ENCODE measurements at places on chromosomes 2 and 18.

DNA sequence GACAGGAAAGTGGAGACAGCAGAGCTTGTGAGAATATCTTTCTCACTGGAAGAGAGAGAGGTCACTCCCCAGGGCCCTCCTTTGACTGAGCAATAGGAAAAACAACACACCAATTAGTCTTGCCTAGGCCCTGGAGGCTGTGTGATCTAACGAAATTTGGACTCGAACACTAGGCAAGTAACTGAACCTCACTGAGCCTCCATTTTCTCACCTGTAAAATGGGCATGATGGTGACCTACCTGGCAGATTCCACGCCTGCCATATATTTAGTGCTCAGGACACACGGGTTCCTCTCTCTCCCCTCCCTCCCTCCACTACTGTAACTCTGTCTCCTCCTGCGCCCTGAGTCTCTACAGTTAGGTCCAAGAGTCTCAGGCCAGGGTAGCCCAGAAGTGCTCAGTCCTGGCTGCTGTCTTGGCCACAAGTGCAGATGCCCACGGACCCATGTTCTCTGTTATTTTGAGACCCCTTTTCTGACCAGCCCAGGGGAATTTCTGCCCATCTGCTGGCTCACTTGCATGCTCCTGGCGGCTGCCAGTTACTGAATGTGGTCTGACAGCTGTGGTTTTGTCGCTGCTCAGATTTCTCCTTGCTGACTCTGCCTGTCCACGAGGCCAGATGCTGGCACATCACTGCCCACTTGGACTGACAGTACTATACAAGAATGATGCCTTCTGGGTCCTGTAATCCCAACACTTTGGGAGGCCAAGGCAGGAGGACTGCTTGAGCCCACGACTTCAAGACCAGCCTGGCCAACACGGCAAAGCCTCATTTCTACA is 9.6 kb upstream of the GIGYF2 start:
- no peak for DNase-seq

DNA sequence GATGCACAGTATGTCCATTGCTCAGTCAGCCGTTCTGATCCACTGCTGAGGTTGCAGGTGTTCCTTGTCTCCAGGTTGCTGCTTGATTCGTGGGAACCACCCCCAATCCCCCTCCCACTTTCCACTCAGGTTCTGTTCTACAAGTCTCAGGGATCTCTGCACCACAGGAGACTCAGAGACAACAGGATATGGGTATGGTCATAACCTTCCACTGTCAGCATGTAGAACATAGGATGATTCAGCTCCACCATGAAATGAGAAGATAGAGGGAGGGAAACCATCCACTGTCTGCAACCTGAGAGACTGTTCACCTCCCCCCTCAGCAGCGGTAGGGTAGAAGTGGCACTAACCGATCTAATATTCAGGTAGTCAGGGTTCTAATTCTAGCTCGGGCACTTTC is 19.0 kb upstream of the KLF7 start:
- no peak for DNase-seq

GRCh38 chr18:74459889-74460288 is 2.8 kb upstream of the DIPK1C start:
- DNase-seq, result no peak

DNA sequence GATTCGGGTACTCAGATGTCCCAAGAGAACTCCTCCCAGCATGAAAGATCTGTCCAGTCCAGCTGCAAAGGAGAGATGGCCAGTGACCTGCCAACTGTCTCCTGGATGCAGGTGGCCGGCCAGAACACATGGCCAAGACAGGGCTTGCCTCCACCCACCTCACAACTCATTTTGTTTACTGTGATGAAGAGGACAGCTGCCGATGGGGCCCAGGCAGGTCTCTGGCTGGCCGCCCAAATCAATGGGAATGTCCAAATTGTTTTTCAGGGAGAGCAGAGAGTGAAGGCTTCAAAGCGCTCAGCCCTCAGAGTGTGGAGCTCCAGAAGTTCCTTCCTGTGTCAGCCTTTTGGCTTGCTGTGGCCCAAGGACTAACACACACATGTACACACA is 41.9 kb downstream of the FOSL2 start:
- DNase-seq, result no peak

DNA sequence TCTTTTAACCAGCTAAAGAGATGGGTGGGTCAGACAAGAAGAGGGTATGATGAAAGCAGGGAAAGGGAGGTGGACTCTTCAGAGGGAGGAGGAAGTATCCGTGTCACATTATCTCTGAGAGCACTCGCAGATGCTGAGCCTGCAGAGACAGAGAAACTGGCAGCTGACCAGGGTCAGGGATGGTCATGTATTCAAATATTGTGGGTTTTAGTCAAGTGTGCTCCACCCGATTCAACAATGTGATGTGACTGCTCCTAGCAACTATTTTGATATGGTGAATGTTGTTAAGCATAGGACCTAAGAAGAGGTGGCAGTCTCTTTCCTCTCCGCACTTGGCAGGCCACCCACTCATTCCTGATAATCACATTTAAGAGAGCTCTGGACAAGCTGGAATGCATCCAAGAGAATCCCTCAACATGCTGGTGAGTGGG is 1.3 kb upstream of the CLIP4 start:
- peak; percentile 76 for DNase-seq

DNA sequence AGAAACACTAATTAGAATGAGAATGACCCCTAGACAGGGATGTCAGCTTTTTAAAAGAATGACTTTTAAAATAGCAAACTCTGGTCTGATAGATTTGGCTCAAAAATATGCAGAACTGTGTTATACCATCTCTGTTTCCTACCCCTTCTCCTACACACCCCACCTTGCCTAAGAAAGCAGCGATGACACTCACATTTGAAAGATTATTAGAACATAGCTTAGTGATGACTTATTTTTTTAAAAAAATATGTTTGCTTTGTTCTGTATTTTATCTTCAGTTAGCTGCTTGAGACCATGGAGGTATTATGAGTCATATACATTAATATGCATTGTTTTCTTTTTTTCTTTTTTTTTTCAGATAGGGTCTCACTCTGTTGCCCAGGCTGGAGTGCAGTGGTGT is 176.7 kb upstream of the TPO start:
- peak; percentile 17 for DNase-seq

GRCh38 chr2:238345297-238345968 is 25.1 kb downstream of the TRAF3IP1 start:
- DNase-seq, result no peak

DNA sequence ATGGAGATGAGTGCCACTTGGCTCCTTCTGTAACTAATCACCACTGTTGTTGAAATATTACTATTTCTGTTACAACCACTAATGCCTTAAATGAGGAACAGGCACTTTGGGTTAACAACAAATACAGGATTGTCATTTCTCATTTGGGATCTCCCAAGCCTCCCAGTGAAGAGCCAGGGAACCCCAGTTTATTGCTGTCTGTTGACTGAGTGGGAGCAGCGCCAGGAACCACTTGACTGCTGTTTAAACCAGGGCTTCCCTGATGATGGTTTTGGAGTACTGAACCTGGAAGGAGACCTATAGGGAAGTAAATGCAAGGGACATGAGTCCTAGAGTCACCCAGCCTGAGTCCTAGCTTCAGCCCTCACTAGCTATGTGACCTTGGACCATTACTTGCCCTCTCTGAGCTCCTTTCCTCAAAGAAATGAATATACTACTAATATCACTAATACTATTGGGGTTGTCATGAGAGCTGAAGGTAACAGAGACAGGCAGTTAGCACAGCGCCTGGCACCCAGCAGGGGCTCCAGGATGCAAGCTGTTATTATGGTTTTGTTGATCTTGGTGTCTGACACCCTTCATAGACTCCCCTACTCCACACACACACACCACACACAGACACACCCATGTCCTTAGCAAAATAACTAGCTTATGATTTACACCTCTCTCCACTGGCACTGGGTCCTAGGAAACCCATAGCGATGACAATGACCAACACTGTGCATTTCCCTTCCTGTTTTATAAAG is 104.2 kb upstream of the FZD7 start:
- no peak for DNase-seq

- DNase-seq, result peak; percentile 67
Observed at GRCh38 chr2:157087373-157088002, 170.0 kb upstream of the GALNT5 start.

GRCh38 chr2:222895144-222895543 is 34.3 kb downstream of the ACSL3 start:
- DNase-seq, result no peak

DNA sequence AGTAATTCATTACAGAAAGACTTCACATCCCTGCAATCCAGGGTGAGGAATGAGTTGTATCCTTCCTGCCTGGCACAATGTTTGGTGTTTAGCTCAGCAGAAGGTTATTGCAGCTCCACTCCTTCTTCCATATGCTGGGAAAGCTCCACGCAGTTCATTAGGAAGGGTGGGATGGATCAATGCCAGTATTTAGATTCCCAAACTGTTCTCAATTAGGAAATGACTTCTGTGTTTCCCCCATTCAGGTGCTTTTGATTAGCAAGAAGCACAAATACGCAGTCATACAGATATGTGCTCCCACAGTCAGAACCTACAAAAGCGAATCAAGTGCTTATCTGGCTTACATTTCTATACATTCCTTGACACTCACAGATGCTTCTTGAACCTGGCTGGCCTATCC is 340.6 kb downstream of the NYAP2 start:
- peak; percentile 19 for DNase-seq

- no peak for DNase-seq
Observed at GRCh38 chr2:39421354-39421753, 15.7 kb downstream of the MAP4K3 start.

DNA sequence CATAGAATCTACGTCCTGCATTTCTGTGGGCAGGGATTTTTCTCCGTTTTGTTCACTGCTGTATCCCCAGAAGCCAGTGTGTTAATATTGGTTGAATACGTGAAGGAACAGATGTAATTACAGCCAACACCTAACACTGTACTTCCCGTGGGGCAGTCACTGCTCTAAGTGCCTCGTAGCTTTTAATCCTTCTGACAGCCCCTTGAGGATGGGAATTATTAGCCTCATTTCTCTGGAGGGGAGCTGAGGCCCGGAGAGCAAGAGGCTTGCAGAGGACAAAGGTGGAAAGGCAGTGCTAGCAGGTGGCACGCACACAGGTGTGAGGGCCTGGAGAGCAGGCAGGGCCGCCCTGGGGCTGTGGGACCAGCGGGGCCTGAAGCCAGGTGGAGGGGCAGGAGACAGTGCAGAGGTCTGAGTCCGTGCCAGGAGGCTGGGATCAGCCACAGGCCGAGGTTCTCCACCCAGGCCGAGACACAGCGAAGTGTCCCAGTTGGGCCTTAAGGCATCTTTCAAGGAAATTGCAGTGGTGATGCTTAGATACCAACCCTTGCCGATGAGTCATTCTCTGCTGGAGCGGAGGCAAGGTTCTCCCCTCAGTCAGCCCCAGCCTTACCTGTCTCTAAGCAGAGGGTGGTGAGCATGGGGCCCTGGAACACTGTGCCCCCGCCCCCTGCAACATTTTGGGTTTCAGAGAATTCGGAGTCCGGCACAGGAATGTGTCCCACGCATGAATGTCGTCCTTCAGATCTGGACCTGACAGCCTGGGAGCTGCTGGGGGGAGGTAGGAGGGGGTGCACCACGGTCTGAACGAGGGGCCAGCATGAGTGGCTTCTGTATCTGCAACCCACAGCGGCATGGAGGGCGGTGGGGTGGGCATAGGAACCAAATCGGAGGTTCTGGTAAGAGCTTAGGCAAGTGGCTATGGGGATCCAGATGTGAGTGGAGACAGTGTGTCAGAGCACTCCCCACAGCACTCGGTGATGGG is 122.6 kb downstream of the GBX2 start:
- no peak for DNase-seq

- DNase-seq, result peak; percentile 30
Observed at GRCh38 chr18:9577361-9577760, 37.0 kb downstream of the PPP4R1 start.

DNA sequence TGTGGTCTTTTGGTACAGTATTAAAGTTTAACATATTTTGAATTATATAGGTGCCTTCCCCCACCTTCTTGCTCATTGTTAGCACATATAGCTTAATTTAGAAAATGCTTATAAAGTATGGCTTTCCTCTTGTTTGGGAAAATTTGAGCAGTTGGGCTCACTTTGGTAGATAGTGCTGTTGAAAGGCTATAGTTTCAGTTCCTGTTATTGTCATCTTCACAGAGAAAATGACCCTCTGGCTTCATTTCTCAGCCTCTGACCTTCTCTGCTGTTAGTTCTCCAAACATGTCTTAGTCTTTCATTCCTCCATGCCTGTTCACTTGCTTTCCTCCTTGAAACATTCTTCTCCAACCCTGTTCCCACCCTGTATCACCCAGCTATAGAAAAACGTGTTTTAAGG is 200.6 kb downstream of the WDR7 start:
- no peak for DNase-seq

- DNase-seq, result no peak
Observed at GRCh38 chr18:13527730-13528129, 198.6 kb downstream of the FAM210A start.

GRCh38 chr18:58863539-58864145 is 1.0 kb upstream of the ZNF532 start:
- peak; percentile 52 for DNase-seq

GRCh38 chr2:3575534-3576262 is 638 bp downstream of the RPS7 start:
- DNase-seq, result no peak

- peak; percentile 38 for DNase-seq
Observed at GRCh38 chr18:22504251-22505030, 86.7 kb upstream of the CTAGE1 start.

GRCh38 chr2:112000399-112001135 is 54.5 kb upstream of the TMEM87B start:
- no peak for DNase-seq

DNA sequence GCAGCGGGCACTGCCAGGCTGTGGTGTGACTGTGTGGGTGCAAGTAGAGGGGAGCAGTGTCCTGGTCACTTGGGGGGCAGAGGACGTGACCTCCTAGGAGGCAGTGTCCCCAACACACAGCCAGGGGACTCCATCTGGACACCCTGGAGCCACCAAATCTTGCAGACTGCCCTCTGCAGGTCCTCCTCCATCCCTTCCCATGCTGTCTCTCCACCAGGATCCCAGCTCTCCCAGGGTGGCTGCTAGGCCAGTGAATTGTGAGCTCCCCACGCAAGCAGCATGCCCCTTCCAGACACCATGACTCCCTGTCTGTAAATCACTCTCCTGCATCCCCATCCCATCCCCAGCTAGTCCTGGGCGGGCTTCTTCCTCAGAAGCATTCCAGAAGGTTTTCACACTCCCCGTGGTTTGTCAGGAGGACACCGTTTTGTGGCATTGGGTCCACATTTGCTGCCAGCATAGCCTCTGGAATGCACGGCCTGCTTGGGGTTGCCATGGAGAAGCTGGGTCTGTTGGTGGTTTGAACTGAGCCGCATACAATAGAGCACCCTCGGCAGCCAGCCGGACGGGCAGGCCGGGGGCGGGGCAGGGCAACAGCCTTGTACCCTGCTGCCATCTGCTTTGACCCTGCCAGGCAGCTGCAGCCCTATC is 210.7 kb downstream of the KLHL29 start:
- DNase-seq, result peak; percentile 86

DNA sequence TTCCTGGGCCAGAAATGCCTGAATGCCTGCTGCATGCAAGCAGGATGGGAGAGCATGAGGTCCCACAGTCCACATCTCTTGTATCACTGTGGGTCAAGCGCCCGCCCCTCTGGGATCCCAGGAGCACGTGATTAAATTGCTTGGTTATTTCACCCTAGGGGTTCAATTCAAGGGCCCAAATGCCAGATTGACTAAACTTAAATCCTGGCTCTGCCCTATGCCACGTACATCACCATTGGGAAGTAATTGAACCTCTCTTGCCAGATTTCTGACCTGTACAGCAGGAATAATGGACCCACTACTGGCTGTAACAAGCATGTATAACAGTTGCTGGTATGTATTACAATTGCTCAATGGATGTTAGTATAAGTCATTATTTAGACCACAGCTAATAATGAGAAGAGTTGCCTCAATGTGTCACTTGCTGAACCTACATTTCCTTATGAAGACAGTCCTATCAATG is 19.9 kb downstream of the FHL2 start:
- no peak for DNase-seq

All from fibroblast of skin of scalp (primary cell).